ENCODE measurements at places on chromosomes 2 and 18. TPM values are rescaled to one million over a fixed set of nuclear protein-coding genes. Genes with fewer than 3 reads are reported as not detected.
A peak's percentile ranks its signal among the peaks of the same experiment; 100 is the strongest.

DNA sequence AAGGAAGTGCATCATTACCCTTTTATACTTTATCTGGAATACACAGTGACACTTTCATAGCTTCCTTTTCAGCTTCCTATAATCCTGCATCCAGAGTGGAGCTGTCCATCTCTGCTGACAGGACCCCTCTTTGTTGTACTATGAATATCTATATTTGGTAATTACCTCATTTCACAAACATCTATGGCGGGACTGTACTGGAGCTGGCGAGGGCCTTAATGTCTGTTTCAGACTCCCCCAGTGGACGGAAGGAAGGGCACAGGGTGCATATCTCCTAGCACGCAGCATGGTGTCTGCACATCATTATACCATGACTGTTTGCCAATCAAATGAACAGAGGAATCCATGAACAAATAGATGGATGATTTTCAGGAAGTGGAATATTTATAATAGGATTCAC is 142.3 kb downstream of the SOX11 start:
- DNase-seq = no peak

GRCh38 chr2:240292035-240292574 is 143.4 kb upstream of the GPC1 start:
- DNase-seq = no peak

Gene ELOA2
- not detected for total RNA-seq

Gene FTCDNL1
- total RNA-seq = 3.7 TPM

Gene RTTN
- 10.8 TPM for total RNA-seq

Gene C2orf66
- total RNA-seq = 0.21 TPM

Gene GYPC
- 92.6 TPM for total RNA-seq

GRCh38 chr18:8400193-8400752 is 209.0 kb upstream of the RAB12 start:
- DNase-seq = no peak

DNA sequence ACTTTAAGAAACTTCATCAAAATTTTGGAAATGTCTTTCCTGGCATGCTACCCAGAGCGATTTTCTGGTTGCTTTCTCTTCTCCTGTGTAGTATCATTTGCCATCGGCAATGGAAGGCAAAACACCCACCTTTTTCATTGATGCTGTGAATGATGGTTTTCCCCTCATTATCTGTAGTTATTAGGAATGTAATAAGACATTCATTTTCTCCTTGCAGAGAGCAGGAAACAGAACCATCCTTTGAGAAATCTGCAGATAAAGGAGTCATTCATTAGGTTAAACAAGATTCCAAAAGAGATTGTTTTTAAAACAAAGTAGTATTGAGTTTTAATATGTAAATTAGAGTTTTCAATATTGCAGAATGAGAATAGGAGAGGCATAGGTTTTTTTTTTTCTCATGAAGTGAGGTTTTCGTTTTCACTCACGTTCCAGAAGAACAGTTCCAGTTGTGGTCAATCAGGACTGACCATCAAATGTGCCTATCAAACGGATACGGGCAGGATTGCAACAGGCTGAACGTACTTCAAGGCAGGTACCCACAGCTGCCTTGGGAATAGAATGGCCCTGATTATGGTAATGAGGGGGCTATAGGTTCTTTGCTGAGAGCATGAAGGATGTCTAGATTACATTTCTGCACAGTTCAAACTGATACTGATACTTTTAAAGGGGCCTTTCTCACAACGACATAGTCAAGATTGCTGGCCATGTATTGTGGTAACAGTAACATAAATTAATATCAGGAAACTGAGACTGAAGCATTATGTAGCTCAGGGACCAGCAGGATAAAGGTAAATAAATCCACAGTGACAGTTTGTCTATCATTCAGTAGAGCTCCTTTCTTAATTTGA is 49.8 kb upstream of the PLA2R1 start:
- no peak for DNase-seq

- DNase-seq = no peak
These were observed 630 bp upstream of the ZNF512 start for GRCh38 chr2:27582129-27582694.

DNA sequence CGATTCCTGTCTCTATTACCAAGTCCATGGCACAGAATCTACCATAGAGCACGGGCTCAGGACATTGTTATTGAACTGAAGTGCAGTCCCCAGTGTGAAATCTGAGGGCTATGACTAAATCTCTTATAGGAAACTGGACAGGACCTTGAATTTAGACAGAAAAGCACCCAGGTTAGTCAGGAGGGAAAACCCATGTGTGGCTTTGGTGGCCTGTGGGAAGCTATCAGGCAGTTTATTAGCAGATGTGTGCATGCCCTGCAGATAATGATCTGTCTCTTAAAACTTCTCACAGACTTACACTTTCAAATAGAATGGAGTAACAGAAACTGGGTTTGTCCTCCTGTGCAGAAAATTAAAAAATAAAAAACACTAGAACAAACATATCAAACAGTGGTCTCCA is 610.0 kb upstream of the RAB6C start:
- DNase-seq = no peak

Gene CCBE1
- 14.0 TPM for total RNA-seq

- no peak for DNase-seq
These were observed 388.3 kb downstream of the NR4A2 start for GRCh38 chr2:155944218-155944617.

Gene CTAGE1
- not detected for total RNA-seq

GRCh38 chr2:177753682-177754491 is 318.7 kb downstream of the PDE11A start:
- peak; percentile 62 for DNase-seq

DNA sequence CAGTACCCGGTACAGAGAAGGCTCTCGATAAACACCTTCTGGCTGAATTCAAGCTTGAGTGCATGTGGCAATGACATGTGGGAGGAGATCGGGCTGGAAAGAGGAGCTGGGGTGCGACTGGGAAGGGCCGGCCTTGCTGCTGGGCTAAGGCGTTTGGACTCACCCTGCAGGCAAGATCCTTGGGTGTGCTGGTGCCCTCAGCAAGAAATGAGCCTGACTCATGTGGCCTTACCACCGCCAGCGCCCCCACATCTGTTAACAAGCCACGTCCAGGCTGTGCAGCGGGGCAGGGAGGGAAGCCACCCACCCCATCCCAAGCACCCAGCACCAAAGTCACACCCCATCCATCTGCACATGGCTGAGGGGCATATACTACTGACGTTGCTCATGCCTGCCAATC is 1.3 kb downstream of the HS1BP3 start:
- peak; percentile 51 for DNase-seq

Gene UGT1A3
- total RNA-seq = not detected

- no peak for DNase-seq
These were observed 15.5 kb downstream of the ITPRID2 start for GRCh38 chr2:181907057-181907456.

DNA sequence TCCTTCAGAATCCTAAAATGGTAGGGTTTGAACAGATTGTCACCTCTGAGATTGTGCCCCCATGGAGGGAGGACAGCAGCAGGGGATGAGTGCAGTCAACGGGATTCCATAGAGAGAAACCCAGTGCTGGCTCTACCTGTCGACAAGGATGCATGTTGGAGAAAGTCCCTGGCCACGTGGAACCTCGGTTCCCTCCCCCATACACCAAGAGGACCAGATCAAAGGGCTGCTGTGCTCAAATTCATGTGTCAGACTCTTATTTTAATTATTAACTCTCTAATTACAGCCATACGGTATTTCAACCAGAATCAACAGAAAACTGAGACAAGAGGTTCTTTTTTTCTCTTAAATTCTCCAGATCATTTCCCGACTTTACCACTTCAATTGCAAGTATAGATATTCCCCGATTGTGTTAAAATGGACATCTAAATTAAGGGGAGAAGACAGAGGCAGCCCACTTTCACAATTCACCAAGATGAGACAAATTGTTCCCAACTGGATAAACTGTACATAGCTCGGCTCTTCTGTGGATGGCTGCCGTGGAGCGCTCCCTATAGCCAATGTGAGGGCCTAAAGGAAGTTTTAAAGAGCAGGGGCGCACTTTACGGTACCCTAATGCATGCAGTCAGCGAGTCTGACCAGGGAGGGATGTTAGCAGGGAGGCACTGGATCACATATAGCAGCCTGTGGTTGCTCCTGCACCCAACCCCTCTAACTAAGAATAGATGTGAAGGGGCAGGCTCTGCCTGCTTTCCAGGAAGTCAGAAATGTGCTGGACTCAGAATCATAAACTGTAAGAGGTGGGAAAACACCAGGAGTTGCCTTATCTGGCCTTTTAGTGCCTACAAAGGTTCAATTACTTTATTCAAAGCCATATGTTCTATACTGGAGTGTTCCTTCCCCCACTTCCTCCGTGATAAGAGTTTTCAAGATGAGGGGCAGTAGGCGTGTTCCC is 123.1 kb downstream of the CACNB4 start:
- DNase-seq = no peak
